Stimulated activated naive CD4-positive, alpha-beta T cell (primary cell): ENCODE measurements at places on chromosomes 7 and 10.

DNA sequence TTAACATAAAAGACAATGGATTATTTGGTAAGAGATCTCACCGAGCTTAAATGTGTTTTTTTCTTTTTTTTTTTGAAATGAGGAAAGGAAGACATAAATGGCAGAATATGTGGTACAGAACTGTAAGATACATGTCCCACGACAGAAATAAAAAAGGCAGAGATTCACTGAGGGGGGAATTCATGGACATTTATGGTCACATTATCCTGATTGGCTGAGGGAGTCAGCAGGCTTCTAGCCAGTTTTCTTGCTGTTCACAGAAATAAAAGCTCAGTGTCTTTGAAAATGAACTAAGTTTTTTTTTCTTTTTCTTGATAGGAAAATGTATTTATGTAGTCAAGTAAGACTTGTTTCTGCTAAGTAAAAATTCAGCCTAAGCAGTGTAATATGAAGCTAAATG, 8.2 kb upstream of the FAS start:
- no peak for DNase-seq

GRCh38 chr10:76555067-76555670, 1082.4 kb downstream of the KCNMA1 start:
- DNase-seq: no peak

GRCh38 chr7:133051719-133052400, 30.0 kb downstream of the CHCHD3 start:
- DNase-seq: no peak

- peak; percentile 4 for DNase-seq
Measured at GRCh38 chr10:76051007-76051936, 619.8 kb downstream of the LRMDA start.

GRCh38 chr7:137734221-137734620, 112.6 kb downstream of the DGKI start:
- DNase-seq: no peak

DNA sequence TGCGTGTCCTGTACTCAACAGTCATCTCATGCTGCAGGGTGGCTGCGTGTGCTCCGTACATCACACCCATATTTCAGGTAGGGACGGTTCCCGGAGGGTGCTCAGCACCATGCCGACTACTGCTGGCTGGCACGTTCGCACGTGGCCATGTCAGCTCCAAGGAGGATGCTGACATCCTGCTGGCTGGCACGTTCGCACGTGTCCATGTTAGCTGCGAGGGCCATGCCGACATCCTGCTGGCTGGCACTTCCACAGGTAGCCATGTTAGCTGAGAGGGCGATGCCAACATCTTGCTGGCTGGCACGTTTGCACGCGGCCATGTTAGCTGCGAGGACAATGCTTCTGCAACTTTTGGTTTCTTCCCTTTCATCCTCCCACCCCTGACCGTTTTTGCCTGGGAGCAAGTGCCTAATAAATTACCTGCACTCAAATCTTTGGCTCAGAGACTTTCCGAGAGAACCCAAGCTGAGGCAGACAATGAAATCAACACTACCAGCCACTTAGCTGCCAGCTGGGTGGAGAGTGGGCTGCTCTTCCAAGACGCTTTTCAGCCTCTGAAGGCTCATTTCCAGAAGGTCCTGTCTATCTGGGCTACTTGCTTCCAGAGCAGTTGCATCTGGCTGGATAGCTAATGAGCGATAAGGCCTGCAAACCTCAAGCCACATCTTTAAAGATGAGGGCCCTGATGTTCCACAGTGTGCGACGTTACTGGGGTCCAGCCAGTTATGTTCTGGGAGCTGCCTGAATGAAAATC, 104.6 kb downstream of the WDR37 start:
- DNase-seq: no peak

- no peak for DNase-seq
Measured at GRCh38 chr7:36205803-36206202, 52.7 kb downstream of the EEPD1 start.

- DNase-seq: no peak
Measured at GRCh38 chr10:121624836-121625486, 26.7 kb upstream of the FGFR2 start.

DNA sequence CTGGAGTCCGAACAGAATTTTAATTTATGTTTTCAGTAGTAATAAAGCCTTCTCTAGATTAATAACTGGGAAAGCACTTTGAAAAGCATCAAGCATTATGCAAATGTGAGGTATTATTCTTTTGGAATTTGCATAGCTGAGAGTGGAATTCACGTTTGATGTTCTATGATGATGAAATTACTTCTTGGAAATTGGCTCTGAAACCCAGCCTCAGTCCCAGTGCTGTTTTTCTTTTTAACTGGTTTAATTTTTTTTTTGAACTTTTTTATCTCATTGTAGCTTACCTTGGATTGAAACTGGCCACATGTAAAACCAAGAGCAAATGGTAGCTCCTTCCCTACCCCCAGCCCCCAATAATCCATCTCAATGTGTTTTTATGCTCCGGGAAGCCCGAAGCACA, 1.2 kb downstream of the TBXAS1 start:
- no peak for DNase-seq

DNA sequence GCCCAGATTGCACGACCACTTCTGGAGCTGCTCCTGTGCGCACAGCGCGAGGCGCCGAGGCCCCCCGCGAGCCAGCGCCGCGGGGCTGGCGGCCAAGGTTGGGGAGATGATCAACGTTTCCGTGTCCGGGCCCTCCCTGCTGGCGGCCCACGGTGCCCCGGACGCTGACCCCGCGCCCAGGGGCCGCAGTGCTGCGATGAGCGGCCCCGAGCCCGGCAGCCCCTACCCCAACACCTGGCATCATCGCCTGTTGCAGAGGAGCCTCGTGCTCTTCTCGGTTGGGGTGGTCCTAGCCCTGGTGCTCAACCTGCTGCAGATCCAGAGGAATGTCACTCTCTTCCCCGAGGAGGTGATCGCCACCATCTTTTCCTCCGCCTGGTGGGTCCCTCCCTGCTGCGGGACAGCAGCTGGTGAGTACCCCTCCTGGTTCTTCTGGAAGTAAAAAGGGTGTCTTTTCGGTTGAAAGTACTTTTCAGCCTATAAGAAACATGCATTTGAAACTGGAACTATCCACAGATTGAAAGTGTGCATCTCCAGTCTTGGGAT, 683 bp downstream of the INSIG1 start:
- peak; percentile 40 for DNase-seq

DNA sequence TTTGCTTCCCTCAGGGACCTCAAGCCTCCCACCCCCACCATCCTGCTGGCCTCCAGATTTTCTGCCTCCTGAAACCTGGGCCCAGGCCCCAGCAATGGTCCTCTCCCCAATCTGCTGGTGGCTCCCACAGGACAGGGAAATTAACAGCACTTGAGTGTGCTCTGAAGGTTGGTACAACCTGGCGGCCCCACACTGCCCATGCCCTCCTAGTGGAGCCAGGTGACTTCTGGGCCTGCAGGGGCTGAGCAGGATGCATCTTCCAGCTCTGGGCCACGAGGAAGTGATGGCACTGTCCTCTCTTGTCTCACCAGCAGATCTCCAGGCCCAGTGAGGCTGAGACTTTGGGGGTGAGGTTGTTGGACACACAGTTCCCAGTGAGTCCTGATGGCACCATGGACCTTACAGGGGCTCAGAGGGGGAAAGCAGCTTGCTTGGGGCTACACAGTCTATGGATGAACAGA, 3.6 kb upstream of the ZMIZ1 start:
- DNase-seq: no peak

DNA sequence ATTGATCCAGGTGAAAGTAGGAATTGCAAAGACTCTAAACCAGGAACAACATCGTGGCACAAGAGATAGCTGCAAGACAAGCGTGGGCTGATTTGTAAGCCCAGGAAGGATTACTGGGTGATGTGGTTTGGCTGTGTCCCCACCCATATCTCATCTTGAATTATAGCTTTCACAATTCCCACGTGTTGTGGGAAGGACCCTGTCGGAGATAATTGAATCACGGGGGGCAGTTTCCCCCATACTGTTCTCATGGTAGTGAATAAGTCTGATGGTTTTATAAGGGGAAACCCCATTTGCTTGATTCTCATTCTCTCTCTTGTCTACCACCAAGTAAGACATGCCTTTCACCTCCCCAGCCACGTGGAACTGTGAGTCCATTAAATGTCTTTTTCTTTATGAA, 59.5 kb downstream of the ST8SIA6 start:
- no peak for DNase-seq

- no peak for DNase-seq
Measured at GRCh38 chr7:124208173-124208572, 175.3 kb upstream of the TMEM229A start.

- DNase-seq: no peak
Measured at GRCh38 chr7:109984729-109985128, 1106.2 kb upstream of the LRRN3 start.

GRCh38 chr10:12418000-12418399, 68.7 kb downstream of the CAMK1D start:
- no peak for DNase-seq

DNA sequence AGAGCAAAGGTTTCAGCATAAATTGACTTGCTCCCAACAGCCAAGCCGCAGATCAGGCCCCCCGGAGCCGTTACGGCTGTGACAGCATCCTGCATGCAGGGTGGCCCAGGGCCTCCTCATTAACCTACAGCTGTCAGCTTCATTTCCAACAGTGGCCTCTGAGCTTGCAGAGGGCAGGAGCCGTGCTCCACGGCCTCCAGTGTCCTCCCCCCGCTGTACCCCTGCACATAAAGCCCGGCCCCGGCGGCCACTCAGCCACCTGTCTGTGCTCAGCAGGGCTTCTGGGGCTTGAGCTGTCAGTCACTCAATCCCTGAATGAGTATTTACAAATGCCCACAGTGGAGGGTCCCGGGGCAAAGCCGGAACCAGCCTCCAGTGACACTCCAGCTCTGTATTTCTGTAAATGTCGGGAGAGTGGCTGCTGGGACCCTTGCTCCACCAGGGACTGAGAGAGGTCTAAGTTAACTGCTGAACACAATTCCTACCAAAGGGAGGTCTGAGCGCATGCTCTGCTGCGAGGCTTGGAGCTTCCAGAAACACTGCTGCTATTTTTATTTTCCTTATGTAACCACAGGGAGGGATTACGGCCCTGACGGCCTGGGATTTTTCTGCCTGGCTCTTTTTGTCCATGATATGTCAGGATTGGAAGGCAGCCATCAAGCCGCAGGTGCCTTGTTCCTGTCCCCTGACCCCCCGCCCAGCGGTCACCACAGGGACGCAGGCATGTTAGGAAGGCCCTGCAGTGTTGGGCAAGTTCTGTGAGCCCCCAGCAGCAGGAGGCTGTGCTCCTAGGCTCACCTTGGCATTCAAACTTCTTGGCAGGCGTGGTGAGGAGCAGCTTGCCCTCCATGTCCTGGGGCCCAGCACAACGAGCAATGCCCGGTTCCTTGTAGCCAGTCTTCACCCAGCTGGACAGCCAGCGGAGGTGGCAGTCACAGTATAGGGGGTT, 165.0 kb downstream of the SLIT1 start:
- DNase-seq: no peak
